Frontal cortex (tissue), 4 donors: ENCODE measurements at places on chromosomes 1 and 21. TPM values are rescaled to one million over a fixed set of nuclear protein-coding genes. Genes with fewer than 3 reads are reported as not detected.

The HHIPL2 gene
- 0.82 TPM for total RNA-seq

The S100A13 gene
- total RNA-seq: 7.3 TPM

The LYPD8 gene
- total RNA-seq: not detected

The TRIM67 gene
- 24.1 TPM for total RNA-seq

The ATP8B2 gene
- 25.3 TPM for total RNA-seq

The NGF gene
- total RNA-seq: 0.82 TPM

The HSD3B1 gene
- not detected for total RNA-seq

The FCRL3 gene
- under 0.01 TPM for total RNA-seq

The NID1 gene
- 11.0 TPM for total RNA-seq

The VASH2 gene
- 28.1 TPM for total RNA-seq

- no peak for DNase-seq
Measured at GRCh38 chr1:93827128-93827527, 51.9 kb downstream of the DNTTIP2 start.

DNA sequence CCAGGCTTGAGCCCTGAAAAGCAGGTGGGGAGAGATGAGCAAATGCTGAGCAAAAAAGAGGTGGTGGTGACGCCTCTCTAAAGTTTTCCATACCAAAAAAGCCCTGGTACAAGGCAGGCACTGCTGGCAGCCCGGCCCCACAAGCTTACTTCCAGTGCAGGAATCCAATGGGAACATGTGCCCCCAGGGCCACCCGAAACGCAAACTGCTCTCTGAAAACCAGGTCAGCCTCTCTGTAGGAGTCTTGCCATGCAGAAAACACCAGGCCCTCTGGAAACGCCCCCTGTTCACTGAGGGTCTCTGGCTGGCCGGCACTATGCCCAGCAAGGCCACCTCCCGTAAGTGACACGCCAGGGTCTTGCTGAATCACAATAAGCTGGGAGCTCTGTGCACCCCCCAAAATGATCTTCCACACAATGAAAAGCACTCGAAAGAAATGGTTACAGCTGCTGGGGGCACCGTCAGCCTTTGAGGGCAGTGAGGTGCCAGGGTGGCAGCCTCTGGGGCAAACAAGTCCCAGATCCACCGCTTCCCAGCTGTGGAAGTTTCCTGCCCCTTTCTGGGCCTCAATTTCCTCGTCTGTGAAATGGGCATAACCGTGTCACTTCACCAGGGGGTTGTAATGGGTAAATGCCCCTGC lies 170.5 kb downstream of the TOMM20 start:
- DNase-seq: no peak

GRCh38 chr1:116401646-116402176 lies 28.7 kb downstream of the ATP1A1 start:
- DNase-seq: no peak

DNA sequence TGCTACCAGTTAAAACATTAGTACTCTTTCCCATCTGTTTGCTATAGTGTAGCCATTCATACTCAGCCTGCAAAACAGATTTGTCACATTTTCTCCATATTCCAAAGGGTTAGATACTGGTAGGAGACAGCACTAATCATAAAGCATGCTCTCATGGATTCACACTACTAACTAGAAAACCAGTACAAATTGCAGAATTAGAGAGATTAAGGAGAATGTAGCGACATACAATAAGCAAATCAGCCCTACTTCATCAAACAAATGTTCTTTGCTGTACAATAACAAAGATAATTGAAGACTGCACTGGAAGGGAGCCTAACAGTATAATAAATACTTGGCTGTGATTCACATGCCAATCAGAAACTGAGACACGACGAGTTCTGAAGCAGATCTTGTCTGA lies 368.0 kb upstream of the PRMT6 start:
- DNase-seq: no peak

GRCh38 chr21:36073181-36073580 lies 3.4 kb downstream of the CBR1 start:
- DNase-seq: no peak

- DNase-seq: no peak
Measured at GRCh38 chr1:28306301-28306949, 22.4 kb upstream of the MED18 start.

GRCh38 chr21:32320059-32320458 lies 21.4 kb downstream of the MRAP start:
- no peak for DNase-seq

DNA sequence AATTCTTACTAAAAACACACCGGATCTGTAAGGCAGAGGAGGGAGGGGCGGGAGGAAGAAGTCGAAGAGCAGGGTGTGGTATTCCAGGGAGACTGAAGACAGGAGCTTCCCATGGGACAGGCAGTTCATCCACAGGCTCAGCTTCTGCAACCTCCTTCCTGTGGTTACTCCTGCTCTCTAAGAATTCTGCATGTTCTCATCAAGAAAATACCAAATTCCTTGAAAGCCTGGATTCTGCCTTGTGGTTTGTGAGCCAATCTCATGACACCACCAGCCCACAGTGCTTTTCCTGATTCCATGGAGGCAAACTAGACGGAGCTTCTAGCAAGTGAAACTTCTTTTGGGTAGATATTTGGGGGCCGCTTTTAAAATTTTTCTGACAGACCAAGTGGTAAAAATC lies 1.1 kb upstream of the ST6GALNAC3 start:
- DNase-seq: no peak

GRCh38 chr1:155145491-155145890 lies 5.2 kb upstream of the DPM3 start:
- no peak for DNase-seq

GRCh38 chr1:2311184-2312032 lies 79.9 kb downstream of the MORN1 start:
- DNase-seq: no peak

DNA sequence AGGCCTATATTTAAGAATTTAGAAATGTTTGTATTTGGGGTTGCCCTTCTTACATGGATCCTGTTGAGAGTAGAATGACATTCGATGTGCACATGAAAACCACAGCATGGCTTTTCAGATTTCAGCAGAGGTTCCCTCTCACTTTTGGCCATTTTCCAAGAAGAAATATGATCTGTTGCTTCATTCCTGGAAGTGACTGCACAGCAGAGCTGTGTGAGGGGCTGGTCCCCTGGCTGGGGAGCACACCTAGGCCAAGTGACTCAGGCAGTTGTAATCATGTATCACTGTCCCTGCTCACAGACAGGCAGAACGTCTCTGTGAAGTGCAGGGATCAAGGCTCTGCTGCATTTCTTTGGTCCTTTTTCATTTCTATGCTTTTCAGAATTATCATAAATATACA lies 32.3 kb downstream of the AGT start:
- no peak for DNase-seq

DNA sequence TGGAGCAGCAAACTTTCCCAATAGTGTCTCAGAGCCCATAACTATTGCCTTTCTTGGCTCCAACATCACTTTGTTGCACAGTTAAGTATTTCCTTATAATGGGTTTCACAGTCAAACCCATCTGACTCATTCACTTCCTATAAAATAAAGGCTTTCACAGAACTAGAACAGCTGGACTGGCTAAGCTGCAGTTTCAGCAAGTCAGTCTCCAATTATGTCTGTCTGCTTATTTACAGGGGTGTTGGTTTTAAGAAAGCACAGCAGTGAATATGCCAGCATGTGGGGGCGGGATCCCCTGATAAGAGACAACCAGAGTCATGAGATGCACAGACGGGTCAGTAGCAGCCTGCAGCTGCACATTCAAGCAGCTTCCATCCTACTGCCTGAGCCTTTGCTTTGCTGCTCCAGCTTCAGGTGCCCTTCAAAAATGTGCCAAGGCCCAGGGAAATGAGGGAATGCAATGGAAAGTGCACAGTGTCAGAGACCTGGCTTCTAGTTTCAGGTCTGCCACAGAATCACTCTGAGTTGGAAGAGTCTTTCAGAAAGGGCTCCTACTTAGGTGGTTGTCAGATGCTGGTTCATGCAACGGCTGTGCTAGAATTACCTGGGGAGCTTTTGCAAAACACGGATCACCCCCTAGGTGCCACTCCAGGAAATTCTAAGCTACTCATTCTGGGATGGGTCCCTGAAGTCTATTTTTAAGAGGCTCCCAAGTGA lies 24.8 kb downstream of the RNF19B start:
- DNase-seq: no peak

DNA sequence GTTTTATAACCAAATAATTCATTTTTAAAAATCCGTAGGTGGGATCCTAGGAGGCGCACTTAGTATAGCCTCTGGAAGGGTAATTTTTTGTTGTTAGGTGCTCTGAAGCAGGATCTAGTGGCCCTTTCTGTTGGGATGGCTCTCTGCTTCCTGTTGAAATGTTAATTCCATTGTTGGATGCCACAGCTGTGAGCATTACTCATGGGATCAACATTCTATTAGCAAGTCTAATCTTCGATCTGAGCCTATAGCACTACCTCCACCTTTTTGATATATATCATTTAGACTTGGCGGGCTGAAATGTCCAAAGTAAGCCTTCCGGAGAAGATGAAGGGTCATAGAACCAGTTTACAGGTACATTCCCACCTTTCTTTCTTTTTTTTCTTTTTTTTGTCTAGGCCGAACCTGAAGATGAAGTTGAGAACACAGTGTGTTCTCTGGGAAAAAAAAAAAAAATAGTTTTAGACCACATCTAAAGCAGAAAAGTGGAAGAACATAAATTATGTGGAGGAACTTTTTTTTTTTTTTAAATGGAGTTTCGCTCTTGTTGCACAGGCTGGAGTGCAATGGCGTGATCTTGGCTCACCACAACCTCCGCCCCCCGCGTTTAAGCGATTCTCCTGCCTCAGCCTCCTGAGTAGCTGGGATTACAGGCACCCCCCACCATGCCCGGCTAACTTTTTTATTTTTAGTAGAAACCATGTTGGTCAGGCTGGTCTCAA lies 1.4 kb downstream of the CXADR start:
- no peak for DNase-seq

- no peak for DNase-seq
Measured at GRCh38 chr1:243341074-243341473, 85.2 kb downstream of the SDCCAG8 start.

- DNase-seq: peak; percentile 19
Measured at GRCh38 chr1:12014141-12014991, 4.9 kb upstream of the MIIP start.

- DNase-seq: peak; percentile 51
Measured at GRCh38 chr1:47175227-47175934, 14.5 kb downstream of the PDZK1IP1 start.

DNA sequence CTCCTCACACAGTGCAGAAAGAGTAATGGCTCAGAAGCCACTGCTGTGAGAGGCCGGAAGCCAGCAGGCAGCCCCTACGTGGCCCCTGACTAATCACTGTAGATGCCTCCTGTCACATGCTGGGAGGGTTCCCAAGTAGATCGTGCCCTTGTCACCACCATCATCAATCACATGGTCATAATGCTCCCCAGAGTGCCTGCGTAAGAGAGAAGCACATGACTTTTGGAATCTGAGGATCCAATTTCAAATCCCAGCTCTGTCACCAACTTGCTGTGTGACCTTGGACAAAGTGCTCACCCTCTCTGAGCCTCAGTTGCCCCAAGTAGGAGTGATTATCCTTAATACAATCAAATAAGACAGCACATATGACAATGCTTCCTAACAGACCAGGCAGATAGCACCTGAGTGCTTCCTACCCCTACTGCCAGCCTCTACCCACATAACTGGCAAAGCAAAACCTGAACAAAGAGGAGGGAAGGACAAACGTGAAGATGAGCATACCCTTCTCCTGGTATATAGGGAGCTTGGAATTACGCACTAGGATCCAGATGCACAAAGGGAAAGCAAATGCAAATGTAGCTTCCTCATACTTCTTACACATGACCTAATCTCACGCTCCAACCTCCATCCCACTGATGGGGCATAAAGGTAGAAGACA lies 65.7 kb downstream of the SDC3 start:
- no peak for DNase-seq

DNA sequence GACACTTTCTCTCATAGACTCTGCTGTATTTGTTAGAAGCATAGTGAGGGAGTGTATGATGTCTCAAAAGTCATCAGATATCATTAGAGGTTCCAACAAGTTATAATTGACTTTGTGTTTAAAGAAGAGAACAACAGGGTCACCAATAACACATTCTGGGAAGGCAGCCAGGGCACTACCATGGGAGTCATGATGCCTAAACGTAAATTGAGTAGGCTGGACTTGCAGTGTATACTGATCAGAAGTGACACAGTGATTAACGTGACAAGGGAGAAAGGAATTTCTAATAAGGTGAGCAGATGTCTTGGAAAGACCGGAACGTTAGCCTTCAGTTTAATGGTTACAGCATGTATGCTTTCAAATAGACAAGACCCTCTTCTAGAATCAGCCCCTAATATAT lies 973.2 kb downstream of the NCAM2 start:
- no peak for DNase-seq

DNA sequence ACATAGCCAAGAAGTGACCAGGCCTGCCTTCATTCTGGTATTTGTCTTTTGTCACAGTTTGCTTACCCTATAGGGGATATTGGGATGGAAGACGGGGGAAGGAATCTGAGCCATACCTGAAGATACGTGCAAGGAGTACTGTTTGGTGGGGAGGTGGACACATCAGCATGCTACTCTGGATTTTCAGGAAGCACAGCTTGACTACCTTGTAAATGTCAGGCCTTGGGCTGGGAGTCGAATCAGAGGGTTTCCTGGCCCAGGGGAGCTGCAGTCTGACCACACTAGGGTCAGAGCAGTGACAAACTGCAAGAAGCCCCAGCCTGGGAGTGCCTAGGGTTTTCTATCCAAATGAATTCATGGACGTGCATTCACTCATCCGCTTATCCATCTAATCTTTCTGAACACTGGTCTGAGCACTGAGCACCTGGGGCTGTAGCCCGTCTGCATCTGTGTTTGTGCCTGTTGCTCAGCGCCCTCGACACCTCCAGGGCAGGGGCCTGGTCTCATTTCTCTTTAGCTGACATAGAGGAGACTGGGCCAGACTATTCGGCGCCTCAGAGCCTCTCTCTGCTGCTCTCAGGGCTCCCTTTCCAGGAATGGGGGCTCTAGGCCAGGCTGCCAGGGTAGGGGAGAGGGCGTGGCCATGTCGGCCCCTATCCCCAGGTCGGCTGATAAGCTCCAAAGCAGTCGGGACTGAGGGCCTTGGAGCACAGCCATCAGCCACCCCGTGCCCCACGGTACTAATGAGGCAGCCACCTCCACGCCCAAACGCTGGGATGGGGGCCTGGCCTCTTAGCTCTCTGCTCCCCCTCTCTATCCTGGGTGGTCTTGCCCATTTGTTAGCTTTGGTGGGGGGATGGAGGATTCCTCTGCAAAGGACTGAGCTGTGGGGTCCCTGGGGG lies 47.0 kb upstream of the SLC2A1 start:
- DNase-seq: no peak

- peak; percentile 34 for DNase-seq
Measured at GRCh38 chr1:44775930-44776729, 790 bp downstream of the RPS8 start.
